C1 segment of cervical spinal cord (tissue), 14 donors: ENCODE measurements at places on chromosomes 2 and 18.

DNA sequence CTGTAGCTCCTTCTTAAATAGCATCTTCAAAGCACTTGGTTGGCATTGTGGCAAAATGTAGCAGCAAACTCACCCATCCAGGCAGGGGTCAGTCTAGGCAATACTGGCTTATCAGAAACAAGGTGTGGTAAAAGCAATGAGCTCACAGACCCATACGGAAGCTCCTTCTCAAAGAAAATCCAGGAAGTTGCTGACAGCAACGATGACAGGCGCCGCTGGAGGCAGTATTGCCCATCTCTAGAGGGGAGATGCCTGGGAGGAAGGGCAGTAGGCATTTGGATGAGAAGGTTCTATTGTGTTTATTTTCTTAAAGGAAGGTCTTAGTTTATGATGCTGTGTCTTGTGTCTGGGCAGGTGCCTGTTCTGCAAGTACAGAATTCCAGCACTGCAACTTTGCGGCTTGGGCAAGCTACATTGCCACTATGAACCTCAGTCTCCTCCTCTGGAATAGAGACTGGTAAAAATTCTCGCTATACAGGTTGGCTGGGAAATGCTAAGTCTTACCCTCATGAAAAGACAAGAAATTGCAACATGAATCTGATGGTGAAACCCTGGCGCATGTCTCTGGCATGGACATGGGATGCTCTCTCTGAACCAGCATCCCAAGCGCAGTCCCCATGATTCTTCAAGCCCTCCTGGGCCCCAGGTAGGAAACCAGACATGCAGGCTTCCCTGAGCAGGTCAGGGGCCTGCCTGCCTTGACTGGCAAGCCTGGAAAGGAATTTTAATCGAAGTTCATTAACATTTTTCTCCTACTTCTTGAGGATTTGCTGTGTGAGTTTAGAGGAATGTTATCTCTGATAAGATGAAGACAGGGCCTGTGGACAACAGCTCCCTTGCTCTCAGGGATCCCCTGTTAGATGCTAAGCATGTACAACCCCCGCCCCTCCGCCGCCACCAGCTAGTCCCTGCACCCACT lies 156.0 kb downstream of the TFCP2L1 start:
- DNase-seq, result no peak

DNA sequence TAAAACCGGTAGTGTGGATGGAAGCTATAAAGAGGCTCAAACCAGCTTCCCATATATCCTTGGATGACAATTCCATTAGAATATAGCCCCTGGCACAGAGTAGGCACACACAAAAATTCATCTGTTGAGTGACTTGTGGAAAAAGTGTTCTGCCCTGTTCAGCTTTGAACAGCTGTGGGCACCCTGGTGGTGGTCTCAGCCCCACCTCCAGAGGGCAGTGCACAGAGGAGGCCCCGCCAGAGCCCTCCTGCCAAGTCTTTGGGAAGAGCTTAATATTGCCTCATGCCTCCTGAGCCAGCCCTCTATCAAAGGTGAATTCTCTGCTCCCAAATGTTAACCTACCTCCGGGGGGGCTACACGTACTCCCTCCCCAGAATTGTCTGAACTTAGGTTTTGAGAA lies 30.4 kb downstream of the EPAS1 start:
- DNase-seq, result no peak

- DNase-seq, result no peak
These were observed 78.9 kb upstream of the CCDC68 start for GRCh38 chr18:55038162-55038561.

DNA sequence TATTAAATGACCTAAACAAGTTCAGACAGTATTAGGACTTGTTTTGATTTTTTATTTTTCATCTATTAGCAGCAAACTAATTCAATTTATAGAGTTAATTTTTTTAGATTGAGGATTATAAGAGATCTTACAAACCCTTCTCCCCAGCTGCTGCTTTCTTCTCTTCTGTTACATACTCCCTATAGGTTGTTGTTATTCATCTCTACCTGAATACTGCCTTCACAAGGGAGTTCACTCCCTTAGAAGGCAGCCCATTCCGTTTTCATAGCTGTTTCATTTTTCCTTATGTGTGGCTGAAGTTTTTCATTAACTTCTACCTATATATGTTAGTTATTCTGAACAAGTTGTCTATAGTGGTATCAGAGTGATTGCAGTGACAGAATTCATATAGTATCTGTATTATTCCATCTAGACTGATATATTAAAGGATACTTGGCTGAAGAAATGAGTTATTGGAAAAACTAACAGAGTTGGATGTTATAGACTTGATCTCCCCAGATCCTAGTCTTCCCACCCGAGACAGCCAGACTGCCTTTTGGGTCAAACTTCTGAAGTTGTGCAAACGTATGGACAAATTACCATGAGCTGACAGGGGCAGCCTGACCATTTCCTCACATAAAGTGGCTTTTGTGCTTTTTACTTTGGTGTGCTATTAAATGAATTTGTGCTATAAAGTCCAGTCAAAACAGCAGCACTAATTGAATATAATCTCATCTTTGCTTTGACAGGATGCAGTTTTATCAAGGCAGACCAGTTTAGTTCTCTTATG lies 8.7 kb downstream of the GLS start:
- no peak for DNase-seq

GRCh38 chr2:8244639-8245038 lies 437.2 kb upstream of the ID2 start:
- no peak for DNase-seq

DNA sequence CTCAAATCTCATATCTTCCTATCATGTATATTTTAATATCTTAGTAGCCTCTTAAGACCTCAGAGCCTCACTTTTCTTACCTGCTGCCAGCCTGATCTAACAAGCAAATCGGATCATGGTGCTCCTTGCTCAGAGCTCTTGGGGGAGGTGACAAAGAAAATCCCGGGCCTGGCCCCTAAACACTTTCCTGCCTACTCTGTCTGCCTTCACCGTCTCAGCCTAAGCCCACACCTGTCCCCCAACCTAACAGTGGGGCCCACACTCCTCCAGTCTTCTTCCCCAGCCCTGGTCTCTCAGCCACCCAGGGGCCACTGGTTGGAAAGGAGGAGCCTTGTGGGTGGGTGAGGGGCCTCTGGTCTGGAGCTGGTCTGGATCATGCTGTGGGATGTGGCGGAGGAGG lies 207.3 kb downstream of the HAUS1 start:
- DNase-seq, result no peak

GRCh38 chr2:16100006-16100405 lies 159.7 kb downstream of the MYCN start:
- DNase-seq, result no peak
